ENCODE measurements at places on chromosomes 7 and 10. TPM values are rescaled to one million over a fixed set of nuclear protein-coding genes. Genes with fewer than 3 reads are reported as not detected.

OR2A7 gene
- total RNA-seq = not detected

FKBP14 gene
- total RNA-seq = 20.2 TPM

ITPRID1 gene
- total RNA-seq = not detected

CSTF2T gene
- total RNA-seq = 9.2 TPM

TAS2R5 gene
- 1.7 TPM for total RNA-seq

MCM10 gene
- total RNA-seq = 31.3 TPM
